ENCODE measurements at places on chromosomes 12 and 14.

DNA sequence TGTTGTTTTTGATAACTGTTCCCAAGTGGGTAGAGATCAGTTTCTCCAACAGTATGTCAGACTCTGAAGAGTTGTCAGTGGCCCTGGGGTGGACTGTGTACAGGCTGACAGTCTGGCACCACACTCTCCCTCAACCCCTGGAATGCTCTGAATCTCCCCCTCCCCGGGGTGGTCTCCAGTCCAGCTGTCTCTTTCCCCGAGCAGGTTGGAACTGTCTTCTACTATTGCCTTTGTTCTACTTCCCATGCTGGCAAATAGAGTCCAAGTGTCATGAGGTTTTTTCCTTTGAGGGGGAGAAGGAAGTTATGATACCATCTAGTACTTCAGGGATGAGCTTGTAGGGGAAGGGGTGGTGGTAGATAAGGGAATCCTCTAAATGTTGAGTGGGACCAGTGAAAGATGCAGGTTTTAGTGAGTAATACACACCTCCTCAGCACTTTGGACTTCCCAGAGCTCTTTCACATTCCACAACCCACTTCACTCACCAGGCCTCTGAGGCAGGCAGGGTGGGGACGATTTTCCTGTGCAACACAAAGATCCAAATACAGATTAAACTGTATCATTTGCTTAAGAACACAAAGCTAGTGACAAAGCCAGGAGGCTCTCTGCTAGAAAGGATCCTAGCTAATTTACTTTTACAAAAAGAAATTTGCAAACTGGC, 170.7 kb upstream of the GZMB start:
- no peak for DNase-seq

- DNase-seq, result no peak
Observed at GRCh38 chr12:64743206-64743605, 16.0 kb downstream of the GNS start.

- DNase-seq, result no peak
Observed at GRCh38 chr14:46369391-46369790, 282.2 kb downstream of the RPL10L start.

DNA sequence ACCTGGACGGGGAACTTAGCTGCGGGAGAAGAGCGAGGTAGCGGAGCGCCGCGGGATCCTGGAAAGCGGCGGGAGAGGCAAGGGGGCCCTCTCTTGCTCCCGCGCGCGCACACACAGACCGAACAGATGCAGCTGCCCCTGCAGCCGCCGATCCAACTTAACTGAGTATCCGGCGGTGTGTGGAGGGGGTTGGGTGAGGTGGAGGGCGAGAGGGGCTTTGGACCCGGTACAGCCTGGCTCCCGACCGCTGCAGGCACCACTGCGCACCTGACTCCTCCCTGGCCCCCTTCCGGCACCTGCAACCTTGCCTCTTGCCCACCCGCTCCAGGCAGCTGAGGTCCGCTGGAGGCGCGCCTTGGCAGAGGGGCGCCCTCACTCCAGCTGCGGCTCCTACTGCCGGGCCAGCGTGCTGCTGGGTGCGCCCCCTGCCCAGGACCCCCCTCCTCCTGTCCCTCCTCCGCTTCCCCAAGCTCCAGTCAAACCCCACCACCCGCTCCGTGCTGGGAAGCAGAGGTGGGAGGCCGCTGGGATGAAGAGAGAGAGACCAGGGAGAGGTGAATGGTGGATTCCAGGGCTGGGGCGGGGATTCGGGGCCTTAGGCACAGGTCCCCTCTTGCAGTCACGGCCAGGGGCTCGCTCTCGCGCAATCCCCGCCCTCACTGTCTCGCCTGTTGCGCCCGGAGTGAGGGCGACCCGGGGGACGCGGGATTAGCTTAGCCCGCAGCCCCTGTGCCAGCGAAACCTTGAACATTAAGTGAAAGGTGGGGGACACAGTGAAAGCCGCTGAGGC, 2.6 kb downstream of the DIO3 start:
- no peak for DNase-seq

GRCh38 chr12:6635375-6635855, 344 bp downstream of the LPAR5 start:
- DNase-seq, result no peak

DNA sequence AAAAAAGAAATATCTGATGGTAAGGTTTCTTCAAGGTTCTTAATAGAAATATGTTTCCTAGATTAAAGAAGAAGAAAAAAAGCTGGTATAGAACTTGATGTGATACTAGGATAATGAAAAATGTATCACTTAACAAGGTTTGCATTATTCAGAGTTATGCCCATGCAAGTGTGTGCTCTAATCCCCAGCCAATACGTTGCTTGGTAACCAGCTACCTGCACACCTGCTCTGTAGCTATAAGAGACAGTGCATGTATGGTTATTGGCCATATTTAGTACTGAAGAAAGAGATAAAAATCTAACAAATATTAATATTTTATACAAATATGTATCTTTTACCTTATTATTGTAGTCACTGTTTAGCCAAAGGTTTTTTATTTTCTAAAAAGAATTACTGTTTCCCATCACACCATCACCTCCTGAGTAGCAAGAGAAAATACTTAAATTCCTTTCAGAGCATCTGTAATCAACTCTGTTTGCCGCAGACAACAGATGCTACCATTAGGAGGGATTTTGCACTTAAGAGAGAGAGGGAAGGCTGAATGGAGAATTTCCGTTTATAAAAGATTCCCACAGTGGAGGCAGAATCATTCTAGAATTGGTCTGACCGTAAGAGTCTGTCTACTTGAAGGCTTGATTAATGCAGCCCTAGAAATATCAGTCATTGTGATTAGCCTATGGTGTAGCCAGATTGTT, 115.6 kb downstream of the NEDD1 start:
- DNase-seq, result no peak

GRCh38 chr12:40309001-40309400, 84.2 kb downstream of the LRRK2 start:
- DNase-seq, result no peak

DNA sequence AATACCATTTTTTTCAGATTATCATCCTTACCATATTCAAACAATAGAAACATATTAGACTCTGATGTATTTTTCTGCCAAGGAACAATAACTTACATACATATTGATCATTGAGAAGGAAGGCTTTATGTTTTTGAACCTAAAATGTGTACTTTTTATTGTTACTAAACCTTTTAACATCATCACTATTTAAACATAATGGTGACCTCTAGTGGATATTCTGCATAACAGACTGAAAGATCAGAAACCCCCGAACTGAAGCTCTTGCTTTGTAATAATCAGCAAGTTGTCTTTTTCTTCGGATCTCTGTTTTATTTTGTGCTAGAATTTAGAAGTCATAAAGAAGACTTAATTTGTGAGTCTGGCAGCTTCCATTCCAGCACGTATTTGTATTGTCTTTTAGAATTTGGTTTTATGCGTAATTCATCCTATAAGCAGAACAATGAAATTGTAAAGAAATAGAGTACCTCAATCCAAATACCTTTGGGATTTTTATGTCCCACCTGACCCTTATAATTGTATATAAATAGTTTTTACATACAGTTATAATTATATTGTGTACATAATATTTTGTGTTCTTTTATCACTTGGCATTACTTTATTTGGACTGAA, 125.9 kb upstream of the ATF1 start:
- DNase-seq, result no peak

- DNase-seq, result no peak
Observed at GRCh38 chr12:65010437-65010836, 110.7 kb downstream of the WIF1 start.

DNA sequence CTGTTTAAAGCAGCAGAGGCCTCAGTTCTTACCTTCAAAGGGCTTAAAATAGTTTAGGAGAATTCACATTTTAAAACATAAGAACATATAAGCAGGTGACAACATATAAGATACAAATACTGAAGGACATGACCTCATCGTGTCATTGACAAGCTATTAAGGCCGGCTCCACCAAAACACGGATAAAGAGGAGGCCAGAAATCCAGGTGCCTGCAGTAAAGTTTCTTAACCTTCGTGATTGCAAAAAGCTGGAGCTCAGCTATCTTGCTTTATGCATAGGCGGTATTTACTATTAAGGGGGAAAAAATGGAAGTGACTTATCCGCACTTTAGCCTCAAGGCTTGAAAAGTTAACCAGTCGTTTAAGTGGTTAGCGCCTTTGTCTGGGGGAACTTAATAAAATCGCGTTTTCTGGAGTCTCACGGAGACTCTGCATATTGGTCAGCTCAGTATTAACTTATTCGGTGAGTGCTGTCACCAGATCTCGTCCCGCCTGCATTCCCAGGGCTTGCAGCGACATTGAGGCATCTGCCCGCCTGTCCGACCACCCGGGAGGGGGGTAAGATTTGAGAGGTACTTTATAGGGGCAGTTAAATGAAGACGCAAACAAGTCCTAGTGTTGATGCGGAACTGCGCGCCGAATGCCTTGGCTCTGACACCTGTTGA, 1.1 kb upstream of the SP1 start:
- no peak for DNase-seq

DNA sequence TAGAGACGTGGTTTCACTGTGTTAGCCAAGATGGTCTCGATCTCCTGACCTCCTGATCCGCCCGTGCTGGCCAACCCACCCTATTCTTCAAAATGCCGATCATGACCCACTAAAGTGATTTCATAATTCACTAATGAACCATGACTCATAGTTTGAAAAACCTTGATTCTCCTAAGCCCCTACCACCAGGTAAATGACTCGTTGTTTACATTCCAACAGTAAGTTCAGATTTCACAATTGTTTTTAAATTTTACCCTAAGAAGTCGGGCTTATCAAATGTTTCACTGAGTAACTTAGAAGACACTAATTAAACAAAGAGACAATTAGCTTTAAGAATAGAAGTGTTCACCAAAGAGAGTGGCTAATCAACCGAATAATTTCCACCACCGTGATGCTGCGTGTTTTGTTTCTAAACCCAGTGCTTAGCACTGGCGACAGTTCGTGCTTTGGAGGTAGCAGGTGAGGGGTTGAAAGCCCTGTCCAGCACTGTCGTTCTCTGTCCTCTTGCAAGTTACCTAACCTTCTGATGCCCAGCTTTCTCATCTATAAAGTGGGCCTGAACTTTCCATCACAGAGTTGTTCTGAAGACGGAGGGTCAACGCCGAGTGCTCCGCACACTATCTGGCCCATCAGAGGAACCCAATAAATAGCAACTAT, 136.5 kb downstream of the NTF3 start:
- DNase-seq, result no peak

DNA sequence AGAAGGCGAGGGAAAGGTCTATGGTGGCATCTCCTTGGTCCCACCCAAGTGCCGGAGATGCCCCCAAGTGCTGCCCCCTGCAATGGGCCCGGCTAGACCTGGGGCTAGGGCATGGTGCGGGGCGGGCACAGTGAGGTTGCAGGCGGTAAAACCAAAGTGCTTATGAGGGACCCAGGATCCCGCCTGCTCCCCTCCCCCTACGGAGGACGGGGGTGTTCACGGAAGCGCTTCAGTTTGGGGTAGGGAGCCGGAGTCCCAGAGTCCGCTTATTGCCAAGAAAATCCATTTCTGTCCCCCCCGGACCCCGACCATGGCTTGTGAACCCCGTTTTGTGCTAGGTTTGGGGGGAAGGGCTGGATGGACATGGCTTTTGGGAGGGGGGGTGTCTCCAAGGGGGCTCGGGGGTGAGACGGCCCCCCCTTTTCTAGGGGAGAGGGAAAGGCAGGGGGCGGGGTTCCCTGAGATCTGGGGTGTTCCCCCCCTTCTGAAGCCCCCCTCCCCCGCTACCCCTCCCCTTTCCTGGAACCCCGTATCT, 5.4 kb upstream of the GPR84 start:
- no peak for DNase-seq

DNA sequence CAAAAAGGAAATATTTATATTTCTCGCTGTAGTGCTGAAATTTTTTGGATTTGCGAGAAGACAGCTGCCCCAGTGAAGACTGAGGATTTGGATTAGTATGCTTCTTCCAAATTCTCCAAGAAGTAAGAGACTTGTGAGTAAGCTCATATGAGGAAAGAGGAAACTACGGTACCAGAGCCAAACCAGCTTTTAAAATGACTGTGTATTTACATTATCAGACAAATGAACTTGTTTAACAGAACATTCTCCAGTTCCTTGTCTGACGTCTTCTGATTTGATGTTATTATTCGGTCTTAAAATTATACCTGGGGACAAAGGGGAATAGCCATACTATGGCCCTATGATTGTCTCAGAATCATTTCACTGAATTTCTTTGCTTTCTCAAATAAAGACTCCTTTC, 8.0 kb downstream of the CLEC12B start:
- no peak for DNase-seq

DNA sequence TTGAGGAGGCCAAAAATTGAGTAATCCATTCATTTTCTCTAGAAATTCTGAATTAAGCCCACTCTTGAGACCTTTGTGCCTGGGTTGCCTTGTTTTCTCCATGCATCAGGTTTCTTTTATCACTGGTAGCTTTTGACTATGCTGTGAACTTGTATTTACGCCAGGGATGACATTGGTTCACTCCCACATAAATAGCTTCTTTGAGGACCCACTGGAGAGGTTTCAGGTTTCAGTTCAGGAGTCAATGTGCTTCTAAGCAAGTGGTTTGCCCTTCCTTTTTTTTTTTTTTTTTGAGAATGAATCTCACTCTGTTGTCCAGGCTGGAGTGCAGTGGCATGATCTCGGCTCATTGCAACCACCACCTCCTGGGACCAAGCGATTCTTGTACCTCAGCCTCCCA, 10.2 kb upstream of the SLC17A8 start:
- DNase-seq, result no peak

GRCh38 chr12:2644683-2645405, 149.9 kb upstream of the FKBP4 start:
- no peak for DNase-seq

DNA sequence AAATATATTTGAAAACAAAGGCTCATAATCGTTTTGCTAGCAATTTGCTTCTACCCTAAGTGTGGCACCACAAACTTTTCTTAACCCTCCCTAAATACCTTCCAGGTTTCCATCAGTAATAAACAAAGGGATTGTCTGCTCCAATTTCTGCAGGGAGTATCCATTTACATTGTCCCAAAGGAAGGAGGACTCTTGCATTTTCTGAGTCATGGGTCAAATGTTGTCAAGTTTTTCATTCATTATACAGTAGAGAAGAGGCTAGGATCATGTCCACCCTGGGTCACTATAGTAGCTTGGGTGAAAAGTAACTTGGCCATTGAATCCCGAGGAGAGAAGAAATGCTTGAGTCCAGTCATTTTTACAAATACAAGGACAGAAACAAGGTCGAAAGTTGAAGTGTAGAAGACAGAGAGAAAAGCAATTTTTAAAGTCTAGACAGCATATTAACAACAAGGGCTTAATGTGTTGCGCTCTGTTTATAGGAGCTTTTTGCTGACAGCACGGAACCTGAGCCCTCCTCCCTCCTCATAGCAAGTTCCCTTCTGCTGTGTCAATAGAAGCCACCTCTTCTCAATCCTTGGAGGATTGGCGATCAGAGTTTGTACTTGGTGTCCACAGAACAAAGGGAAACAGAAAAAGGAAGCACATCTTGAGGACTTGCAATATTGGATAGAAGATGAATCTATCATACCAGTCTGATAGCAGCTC, 53.1 kb downstream of the TMEM30B start:
- no peak for DNase-seq

All from T-helper 9 cell (primary cell).